ENCODE measurements at places on chromosomes 6 and 20.
A peak's percentile ranks its signal among the peaks of the same experiment; 100 is the strongest.

- DNase-seq, result no peak
Measured at GRCh38 chr20:55094353-55094861, 619.0 kb downstream of the DOK5 start.

- DNase-seq, result no peak
Measured at GRCh38 chr6:37236921-37237320, 20.7 kb upstream of the TBC1D22B start.

DNA sequence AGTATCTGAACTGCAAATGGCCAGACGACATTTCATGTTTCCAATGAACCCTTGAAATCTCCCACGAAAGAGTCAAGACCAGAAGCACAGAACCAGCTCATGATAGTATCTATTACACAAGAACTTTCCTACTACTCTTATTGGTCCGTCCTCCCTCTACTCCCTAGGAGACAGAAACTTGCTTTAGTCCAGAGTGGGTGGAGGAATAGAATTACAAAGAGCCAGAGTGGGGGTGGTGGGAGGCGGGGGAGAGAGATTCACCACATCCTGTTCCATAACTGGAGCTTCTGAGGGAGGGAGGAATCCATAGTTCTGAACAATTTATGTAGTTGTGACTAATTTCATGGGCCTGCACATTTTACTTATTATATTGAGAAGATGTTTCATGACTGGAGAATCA lies 18.5 kb upstream of the WFDC10A start:
- no peak for DNase-seq

DNA sequence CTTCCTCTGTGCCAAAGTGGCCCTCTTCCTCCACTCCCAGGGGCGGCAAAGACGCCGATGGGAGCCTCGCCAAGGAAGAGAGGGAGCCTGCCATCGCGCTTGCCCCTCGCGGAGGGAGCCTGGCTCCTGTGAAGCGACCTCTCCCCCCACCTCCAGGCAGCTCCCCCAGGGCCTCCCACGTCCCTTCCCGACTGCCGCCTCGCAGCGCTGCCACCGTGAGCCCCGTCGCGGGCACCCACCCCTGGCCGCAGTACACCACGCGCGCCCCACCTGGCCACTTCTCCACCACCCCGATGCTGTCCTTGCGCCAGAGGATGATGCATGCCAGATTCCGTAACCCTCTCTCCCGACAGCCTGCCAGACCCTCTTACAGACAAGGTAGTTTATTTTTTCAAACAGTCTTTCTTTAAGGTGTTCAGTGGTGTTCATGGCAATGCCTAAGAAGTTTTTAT lies 64.9 kb downstream of the FNDC1 start:
- no peak for DNase-seq

- no peak for DNase-seq
Measured at GRCh38 chr6:30685157-30686008, 1.1 kb downstream of the PPP1R18 start.

DNA sequence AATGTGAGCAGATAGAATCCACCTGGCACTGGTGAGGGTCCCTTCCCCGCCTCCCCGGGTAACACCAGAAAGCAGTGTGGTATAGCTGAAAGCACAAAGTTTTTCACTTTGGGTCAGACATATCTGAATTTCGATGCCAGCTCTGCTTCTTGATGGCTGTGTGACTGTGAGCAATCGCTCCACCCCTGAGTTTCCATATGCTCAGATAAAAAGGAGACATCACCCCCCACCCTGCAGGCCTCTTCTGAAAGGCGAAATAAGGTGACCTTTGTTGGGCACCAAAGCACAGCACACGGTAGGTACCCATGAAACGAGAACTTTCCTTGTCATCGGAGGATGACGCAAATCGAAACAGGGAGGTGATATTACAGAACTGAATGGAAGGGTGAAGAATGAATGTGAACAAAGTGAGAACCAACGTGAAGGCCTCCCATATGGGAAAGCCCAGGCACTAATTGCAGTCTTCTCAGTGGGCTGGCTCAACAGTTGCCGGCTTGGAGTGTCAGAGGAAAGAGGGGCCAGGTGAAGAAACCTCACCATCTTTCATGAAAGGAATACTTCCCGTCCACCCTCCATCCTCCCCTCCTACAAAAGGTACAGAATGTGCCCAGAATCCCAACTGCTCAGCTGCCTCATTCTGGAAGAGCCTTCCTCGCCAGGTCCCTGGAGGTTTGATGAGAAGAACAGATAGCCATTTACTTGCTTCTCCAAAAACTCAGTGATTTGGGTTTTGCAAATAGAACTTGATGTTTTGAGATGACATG lies 61.8 kb downstream of the NFATC2 start:
- no peak for DNase-seq

- no peak for DNase-seq
Measured at GRCh38 chr20:47252879-47253307, 103.6 kb downstream of the ZMYND8 start.

GRCh38 chr6:1039191-1039590 lies 272.7 kb upstream of the FOXQ1 start:
- no peak for DNase-seq

DNA sequence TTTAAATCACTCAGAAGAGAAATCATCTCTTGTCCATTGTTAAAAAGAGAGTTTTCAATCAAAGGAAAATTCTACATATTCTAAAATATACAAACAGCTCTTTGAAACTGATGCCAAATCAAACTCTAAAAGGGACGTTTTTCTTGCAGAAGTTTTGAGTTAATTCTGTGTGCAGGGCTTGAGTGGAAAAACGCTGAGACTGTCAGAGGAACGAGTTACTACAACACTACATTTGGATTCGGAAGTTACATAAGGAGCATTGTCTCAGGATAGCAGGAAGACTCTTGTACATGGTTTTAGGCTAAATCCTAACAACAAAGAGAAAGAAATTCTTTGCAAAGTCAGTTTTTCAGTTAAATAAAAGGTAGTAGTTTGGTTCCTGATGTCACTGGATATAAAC lies 155.7 kb upstream of the SUPT3H start:
- DNase-seq, result no peak

- no peak for DNase-seq
Measured at GRCh38 chr20:15317546-15318232, 980.3 kb upstream of the FLRT3 start.

GRCh38 chr6:43950051-43950605 lies 177.1 kb downstream of the MRPL14 start:
- DNase-seq, result no peak

- no peak for DNase-seq
Measured at GRCh38 chr6:34544776-34545471, 11.2 kb downstream of the SPDEF start.

DNA sequence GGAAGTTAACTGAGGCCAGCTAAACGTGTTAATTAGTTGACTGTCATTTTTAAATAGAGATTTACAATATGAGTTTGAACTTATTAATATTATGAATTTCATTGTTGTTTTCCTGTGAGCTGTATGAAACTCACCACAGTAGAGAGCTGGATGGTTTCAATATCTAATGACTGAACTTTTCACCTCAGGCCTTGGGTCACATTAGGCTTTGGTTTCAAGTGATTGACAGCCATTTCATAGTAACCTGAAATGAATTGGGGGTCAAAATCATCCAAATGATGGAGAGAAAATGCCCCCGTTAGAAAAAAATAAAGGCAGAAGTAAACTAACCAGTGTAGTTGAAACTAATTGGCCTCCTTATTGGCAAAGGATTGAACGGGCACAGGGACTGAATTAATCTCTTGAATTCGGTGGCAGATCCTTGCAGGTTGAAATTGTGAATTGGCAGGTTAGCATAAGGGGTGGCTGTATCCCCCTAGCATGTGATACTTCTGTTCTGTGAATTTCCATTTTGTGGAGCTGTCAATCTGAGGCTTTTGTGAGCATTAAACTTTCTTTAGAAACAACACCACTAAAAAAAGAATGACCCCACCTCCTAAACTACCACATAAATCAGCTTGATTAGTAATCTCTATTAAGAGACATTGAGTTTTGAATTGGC lies 155.1 kb upstream of the MMS22L start:
- no peak for DNase-seq

GRCh38 chr20:59010995-59011873 lies 4.2 kb upstream of the CTSZ start:
- no peak for DNase-seq

DNA sequence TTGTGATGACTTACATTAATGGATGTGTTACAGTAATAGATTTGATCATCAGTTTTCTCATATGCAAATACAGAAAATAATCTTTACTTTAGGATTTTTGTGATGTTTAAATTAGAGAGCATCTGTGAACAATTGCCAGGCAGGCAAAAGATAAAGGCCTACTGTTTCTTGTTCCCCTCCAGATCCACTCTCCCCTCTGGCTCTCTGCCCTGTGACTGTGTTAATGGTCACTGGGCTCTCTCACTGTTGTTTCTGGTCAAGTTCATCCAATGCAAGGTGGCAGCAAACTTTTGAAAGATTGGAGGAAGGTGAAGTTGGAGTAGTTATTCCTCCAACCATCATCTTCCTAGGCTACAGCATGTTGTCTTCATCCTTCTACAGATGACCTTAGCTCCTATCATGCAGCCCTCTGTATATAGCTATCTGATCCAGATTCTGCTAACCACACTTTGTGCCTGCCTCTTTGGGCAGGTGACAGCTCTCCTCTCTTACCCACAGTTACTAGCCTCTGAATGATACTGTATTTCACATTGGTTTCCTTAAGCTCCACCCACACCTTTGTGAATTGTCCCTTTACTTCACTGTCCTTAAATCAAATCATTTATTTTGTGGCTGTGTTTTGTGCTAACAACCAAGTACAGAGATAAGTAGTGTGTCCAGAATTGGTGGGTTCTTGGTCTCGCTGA lies 48.9 kb upstream of the ARG1 start:
- no peak for DNase-seq

DNA sequence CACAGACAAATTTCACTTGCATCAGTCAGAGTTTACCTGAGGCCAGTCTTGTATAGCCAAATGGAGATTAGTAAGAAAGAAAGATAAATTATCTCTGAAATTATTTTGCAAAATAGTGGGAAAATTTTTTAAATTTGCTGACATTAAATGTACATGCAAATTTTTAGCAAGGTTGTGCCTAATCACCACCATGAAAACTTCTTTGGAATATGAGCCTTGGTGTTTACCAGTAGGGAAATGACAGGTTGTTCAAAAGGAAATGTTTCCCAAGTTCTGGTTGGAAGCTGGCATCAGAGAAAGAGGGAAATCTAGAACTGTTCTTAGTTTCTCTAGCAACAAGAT lies 34.4 kb upstream of the LOC128125822 start:
- no peak for DNase-seq

GRCh38 chr20:20271271-20271670 lies 96.6 kb upstream of the INSM1 start:
- no peak for DNase-seq

DNA sequence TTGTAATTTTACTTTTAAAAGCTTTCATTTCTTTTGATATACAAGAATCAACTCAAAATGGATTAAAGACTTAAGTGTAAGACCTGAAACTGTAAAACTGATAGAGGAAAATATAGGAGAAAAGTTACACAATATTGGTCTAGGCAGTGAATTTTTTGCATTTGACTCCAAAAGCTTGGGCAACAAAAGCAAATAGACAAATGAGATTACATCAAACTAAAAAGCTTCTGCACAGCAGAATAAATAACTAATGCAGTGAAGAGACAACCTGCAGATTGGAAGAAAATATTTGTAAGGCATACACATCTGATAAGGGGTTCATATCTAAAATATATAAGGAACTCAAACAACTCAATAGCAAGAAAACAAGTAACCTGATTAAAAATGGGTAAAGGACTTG lies 3.0 kb downstream of the GABRR1 start:
- DNase-seq, result no peak

GRCh38 chr6:159085396-159085895 lies 40.7 kb upstream of the TAGAP start:
- DNase-seq, result no peak

GRCh38 chr6:88840796-88841539 lies 122.5 kb downstream of the RNGTT start:
- DNase-seq, result no peak

GRCh38 chr6:129209355-129209754 lies 326.4 kb downstream of the LAMA2 start:
- no peak for DNase-seq

DNA sequence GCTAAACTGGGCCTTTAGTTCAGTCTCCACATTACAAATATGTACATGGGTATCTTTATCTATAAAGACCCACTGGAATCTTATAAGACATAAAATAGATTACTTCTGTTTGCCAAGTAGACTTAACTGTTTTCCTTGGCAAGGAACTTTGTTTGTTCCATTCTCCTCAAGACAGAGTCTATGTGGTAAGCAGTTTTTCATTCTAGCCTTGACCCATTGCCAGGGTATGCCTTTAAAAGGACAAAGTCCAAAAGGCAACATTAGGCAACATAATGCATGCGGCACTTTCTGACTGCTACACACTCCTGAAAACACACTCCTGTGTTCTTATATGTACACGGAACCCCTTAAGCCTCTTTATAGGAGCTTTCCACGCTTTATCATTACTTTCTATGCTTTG lies 20.4 kb downstream of the VNN1 start:
- no peak for DNase-seq

GRCh38 chr6:11681770-11682169 lies 96.8 kb downstream of the ADTRP start:
- DNase-seq, result no peak

- no peak for DNase-seq
Measured at GRCh38 chr6:7730001-7730783, 4.3 kb downstream of the BMP6 start.

- DNase-seq, result peak; percentile 78
Measured at GRCh38 chr6:167350731-167351655, 26.1 kb downstream of the TTLL2 start.

DNA sequence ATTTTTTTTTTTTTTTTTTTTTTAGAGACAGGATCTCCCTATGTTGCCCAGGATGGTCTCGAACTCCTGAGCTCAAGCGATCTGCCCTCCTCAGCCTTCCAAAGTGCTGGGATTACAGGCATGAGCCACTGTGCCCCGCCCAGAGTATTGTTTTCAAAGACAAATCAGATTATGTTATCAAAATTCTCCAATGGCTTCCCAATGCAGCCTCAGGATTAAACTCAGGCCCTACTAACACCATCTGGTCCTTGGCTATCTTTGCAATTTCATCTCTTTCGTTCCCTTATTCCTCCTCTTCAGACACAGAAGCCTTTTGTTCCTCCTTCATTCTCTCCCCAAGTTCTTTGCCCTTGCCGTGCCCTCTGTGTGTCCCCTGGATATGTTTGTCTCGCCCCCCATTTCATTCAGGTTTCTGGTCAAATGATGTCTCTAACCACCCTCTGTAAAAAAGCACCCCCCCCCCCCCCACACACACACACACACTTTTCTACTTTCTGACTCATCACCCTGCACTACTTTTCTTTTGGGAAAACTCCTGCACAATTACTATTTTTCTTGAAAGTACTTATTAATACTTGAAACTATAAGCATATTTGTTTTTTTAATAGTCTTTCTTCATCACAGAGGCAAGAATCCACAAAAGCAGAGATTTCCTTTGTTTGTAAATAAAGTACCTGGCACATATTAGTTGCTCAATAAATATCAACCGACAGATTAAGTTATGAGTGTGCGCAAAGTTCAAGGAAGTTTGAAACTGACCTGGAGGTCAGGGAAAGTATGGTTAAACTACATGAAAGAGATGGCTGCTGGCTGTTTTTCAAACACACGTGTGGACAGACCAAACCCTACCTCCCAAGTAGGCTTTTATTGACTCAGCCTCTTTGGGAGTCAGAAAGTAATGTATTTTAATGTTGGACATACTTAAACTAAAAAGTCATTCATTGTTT lies 16.7 kb downstream of the BTN1A1 start:
- no peak for DNase-seq
